ENCODE measurements at places on chromosomes 16 and 17.

DNA sequence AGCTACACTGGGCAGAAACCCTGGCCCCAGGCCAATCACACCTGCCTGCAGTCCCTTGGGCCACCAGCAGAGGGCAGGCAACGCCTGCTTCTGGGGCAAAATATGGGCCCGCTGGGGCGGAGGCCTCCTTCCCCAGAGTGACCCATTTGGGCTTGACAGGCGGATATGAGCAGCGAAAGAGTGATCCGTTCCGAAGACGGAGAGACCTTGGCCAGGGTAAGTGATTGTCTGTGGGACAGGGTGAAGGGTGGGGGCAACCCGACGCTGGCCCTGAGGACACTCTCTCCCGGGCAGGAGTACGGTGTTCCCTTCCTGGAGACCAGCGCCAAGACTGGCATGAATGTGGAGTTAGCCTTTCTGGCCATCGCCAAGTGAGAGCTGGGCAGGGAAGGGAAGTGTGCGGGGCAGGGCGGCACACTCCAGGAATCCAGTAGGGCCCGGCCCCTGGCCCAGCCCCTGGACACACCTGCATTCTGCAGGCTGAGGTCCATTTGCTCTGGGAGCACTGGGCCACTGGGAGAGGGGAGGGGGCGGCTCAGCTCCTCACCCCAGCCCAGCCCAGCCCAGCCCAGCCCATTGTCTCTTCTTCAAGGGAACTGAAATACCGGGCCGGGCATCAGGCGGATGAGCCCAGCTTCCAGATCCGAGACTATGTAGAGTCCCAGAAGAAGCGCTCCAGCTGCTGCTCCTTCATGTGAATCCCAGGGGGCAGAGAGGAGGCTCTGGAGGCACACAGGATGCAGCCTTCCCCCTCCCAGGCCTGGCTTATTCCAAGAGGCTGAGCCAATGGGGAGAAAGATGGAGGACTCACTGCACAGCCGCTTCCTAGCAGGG lies 3.5 kb upstream of the NHERF1 start:
- peak; percentile 78 for DNase-seq

GRCh38 chr17:76793775-76794174 lies 55.9 kb downstream of the MFSD11 start:
- DNase-seq, result no peak

GRCh38 chr16:81521141-81521626 lies 76.6 kb downstream of the CMIP start:
- DNase-seq, result no peak

DNA sequence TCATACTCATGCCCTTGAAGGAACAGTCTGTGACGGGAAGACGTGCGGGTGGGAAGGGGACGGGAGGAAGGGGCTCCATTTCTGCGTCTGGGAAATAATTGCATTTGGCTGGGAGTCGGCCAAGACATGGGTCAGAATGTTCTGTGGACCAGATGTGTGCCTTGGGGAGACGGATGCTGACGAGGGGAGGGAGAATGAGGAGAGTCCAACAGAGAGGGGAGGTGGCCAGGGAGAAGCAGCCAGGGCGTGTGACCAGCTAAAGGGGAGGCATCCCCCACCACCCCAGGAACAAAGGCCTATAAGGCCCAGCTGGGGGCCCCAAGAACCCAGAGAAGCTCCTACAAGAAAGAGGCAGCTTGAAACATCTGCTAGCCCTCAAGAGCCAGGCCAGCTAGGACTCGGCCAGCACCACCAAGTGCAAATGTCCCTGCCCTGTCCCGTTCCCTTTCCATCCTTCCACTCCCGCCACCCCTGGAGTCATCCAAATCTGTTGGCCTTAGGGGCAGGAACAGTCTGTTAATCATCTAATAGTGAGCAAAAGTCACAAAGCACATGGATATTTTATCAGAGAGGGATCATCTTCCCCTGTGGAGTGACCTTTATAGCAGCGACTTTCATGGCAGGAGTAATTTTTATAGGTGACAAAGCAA lies 42.5 kb upstream of the BCO1 start:
- no peak for DNase-seq

DNA sequence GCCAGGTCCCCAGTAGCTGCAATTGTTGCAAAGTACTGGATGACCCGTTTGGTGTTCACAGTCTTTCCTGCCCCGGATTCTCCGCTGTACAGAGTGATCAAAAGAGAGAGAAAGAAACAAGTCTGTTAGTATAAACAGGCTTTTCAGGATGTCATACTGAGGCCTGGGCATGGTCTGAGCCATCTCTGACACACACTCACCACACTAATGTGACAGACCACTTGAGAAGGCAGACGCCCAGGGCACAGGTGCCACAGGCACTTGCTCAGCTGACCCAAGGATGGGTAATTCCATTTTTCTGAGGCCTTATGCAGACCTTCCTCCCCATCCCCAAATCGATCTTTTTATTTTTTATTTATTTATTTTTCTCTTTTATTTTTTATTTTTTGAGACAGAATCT lies 7.5 kb downstream of the MYH3 start:
- no peak for DNase-seq

- no peak for DNase-seq
Observed at GRCh38 chr16:72854267-72854959, 193.5 kb downstream of the ZFHX3 start.

DNA sequence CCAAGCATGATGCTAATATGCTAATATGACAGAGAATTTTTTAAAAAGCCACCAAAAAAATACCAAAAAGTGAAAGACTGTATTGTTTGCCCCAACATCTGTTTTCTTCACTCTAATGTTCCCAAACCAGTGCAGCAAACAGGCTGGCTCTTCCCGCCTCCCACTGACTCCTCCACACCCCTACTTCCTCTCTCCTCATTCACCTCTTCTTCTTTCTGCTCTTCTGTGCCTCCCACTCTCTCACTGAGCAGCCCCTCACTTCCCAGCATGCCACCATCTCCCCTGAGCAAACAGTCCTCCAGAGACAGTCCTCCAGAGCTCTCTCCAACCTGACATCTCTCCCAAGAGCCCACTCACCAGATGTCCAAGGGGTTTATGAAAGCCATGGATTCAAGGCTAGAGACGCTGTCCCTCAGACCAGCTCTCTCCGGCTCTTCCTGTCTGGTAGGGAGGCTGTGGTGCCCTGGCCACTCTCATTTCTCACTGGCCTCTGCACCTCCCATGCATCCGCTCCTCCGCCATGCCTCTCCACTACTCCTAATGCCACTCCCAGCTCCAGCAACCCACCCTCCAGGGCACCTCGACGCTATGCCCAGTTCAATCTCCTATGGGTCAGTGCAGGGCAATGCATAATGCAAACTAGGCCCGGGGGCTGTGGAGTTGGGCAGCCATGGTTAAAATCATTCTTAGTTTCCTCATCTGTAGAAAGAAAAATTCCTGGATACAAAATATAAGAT lies 52.9 kb downstream of the ANKRD11 start:
- no peak for DNase-seq

- DNase-seq, result no peak
Observed at GRCh38 chr16:67825119-67825518, 17.0 kb upstream of the THAP11 start.

DNA sequence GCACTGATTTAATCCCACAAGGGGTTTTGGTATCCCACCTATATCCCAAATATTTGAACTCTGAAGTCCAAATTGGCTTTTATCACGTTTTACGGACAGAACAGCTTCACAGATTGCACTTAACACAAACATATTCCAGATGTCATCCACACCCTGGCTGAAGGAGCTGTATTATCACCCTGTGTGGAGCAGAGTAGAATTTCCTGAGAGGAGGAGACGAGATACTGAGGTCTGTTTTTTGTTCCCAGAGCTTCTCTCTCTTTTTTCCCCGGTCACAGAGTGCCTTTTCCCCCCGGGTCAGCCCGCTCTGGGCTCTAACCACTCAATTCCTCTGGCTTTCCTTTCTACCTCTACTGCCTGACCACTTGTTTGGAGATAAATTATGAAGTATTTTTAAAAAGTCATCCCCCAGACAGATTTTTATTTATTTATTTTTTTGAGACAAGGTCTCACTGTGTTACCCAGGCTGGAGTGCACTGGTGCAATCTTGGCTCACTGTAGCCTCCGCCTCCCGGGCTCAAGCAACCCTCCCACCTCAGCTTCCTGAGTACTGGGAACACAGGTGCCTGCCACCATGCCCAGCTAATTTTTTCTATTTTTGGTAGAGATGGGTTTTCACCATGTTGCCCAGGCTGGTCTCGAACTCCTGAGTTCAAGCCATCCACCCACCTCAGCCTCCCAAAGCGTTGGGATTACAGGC lies 30.7 kb downstream of the DNAH2 start:
- no peak for DNase-seq

GRCh38 chr16:4257646-4258556 lies 14.9 kb downstream of the TFAP4 start:
- no peak for DNase-seq

- peak; percentile 77 for DNase-seq
Observed at GRCh38 chr17:2214047-2214928, 89.3 kb downstream of the SMG6 start.

DNA sequence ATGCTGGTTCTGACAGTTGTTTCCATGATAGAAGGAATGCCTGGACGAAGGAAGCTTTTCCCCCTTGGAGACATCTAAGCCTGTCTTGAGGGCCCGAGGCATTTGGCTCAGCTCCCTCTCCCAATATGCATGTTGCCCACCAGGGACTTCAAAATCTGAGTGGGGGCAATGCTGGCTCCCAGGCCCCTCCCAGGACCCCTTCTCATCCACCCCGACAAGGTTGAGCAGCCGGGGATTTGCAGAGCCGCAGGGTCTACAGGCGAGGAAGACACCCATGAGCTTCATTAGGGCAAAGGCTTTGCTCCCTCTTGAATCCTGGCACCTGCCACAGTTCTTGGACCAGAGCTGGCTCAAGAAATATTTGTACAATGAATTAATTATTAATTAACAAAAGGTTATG lies 25.1 kb upstream of the DNAH17 start:
- no peak for DNase-seq

DNA sequence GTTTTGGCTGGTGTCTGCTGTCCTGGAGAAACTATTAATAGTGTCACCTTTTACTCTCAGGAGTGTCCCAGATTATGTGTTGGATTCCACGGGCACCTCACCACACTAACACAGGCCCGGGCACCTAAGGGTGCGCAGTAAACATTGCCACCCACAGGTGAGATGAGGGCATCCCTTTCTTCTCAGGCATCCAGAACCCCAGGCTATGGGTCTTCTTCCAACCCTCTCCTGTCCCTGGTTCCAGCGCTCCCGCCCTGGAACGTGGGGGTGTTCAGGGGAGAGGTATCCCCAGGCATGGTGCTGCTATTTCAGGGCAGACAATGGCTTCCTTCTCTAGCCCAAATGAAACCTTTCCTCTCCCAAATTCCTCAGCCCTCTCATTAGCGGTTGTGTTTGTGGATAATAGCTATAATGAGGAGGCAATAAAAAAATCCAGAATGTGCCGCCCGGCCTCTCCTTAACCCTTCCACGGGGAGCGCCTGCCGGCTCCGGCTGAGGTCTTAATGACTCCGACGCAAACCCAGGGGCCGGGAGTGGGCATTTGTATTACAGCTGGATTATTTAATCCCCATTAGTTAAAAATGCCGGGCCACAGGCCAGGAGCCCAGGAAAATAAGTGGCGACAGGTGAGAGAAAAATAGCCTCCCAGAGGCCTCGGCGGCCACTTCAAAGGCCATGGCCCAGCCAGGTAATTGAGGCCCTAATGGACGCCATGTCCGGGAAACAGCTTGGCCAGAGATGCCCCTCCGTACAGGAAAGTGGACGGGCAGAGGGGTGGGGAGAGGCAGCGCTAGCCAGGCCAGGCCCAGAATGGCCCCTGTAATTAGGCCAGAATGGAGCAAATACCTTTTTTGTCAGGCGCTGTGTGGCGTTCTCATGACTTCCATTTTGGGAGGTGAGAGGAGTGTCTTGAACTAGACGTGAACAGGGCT lies 102.8 kb downstream of the IRX5 start:
- no peak for DNase-seq

DNA sequence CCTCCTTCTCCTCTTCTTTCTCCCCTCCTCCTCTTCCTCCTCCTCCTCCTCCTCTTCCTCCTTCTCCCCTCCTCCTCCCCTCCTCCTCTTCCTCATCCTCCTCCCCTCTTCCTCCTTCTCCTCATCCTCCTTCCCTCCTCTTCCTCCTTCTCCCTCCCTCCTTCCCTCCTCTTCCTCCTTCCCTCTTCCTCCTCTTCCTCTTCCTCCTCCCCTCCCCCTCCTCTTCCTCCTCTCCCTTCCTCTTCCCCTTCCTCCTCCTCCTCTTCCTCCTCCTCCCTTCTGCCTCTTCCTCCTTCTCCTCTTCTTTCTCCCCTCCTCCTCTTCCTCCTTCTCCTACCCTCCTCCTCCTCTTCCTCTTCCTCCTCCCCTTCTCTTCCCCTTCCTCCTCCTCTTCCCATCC lies 5.1 kb upstream of the PITPNM3 start:
- DNase-seq, result no peak

GRCh38 chr17:8680466-8681169 lies 50.1 kb upstream of the MYH10 start:
- DNase-seq, result no peak

- no peak for DNase-seq
Observed at GRCh38 chr17:67324330-67324729, 42.0 kb downstream of the PSMD12 start.

DNA sequence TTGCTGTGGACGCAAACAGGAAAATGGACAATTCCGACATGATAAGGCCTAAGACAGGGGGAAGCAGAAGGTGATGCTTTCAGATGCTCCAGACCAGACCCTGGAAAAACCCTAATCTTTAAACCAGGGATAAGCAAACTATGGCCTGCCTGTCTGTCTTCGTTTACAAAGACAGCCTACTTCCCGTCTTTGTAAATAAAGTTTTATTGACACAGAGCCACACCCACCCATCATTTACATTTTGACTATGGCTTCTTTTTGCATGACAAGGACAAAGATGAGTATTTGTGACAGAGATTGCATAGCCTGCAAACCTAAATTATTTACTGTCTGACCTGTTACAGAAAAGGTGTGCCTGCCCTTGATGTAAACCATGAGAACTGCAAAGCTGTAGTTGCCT lies 177.9 kb downstream of the WSCD1 start:
- DNase-seq, result no peak

DNA sequence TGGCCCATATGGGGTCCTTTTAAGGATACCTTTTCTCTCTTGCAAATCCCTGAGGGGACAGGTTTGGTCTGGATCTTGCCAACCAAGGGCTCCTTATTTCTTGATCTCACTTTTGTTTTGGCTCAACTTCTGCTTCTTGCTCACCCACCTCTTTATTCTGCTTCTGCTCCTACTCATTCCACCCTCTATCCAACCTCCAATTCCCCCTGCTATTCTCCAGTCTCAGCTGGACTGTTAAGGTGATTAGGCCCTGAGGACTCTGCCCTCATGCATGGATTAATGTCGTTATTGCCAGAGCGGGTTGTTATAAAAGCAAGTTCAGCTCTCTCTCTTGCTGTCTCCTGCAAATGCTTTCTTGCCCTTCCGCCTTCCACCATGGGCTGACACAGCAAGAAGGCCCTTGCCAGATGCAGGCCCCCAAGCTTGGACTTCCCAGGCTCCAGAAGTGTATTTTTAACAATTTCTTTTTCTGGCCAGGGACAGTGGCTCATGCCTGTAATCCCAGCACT lies 29.8 kb downstream of the LAT start:
- DNase-seq, result no peak

Measured in hippocampal formation (tissue), 2 donors.